ENCODE measurements at places on chromosomes 4 and X.

DNA sequence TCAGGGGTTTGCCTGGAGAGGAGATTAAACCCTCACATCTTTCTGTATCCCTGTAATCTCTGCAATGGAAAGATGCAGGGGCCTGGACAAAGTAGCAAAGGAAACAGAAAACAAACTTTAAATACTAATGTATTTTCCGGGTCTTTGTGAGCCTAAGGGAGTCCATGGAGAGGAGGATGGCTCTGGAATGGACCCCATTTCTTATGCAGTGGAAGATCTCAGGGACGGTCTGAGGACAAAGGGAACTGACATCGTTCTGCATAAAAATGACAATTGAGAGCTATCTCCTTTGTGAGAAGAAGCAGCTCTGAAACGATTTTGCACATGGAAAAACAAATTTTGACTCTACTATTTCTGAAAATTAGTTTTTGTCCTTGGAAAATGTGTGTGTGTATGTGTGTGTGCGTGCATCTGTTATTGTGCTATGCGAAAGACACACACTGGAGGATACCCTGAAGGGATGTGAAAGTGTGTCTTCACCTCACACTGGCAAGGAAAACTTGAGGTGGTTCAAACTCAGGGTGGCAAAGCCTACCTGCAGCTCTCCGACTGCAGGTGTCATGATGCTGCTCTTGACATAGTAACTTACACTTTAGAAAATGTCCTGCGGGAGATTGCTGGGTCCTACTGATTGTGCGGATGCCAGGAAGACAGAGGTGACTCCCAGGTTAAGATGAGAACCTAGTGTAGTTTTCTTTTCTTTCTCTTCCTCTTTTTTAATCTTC lies 126.4 kb upstream of the JADE1 start:
- no peak for DNase-seq

GRCh38 chr4:119300101-119300978 lies 21.6 kb downstream of the FABP2 start:
- DNase-seq = peak; percentile 93

DNA sequence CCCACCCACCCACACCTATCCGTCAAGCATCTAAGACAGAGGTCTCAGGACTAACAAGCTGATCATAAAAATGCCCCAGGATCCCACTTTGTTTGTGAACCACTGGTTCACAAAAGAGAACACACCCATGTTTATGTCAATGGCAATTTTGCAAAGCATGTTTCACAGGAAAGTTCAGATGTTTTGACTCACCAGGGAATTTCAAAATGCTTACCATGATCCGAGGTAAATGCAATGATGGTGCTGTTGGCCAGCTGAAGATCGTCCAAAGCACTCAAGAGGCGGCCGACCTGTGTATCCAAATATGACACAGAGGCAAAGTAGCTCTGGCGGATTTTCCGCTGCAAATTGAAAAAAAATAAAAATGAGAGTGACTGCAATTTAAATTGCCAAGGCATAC lies 15.0 kb downstream of the IDS start:
- no peak for DNase-seq

DNA sequence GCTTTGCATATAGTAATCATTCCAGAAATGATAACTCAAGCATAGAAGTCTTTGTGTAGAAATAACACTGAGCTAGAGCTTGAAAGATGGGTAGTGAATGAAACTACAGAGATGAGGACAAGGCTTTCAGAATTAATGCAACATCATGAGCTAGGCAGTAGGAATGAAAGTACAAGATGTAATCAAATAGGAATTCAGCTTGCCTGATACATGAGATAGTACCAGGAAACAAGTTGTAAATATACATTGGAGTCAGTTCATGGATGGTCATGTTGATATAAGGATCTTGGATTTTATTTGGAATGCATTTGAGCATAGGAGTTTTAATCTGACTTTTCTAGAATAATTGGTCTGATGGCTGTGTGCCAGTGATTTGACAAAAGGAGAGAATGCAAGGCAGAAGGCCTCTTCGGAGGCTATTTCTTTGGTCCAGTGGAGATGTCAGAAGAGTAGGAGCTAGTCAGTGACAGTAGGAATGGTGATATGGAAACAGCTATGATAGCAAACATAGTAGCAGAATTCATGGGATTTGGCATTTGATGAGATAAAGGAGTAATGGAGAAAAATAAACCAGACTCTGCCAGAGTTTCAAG lies 206.4 kb upstream of the PACRGL start:
- DNase-seq = peak; percentile 80

- no peak for DNase-seq
These were observed 38.1 kb downstream of the ABLIM2 start for GRCh38 chr4:8120501-8120900.
